Nephron progenitor cell (in vitro differentiated cells): ENCODE measurements at places on chromosomes 5 and 9.

- DNase-seq = no peak
- peak overlapping the region; percentile 56 for H3K27ac ChIP-seq
- H3K36me3 ChIP-seq = peaks cover 8% of the 10 kb centered on the region
- no peaks in the 10 kb centered on the region for H3K27me3 ChIP-seq
Observed at GRCh38 chr9:34256987-34257585, 72.0 kb downstream of the KIF24 start.

- H3K4me3 ChIP-seq = no peak overlapping the region
- H3K27ac ChIP-seq = no peak overlapping the region
- peaks cover 25% of the 10 kb centered on the region for H3K27me3 ChIP-seq
Observed at GRCh38 chr5:73801686-73802085, 175.7 kb downstream of the ARHGEF28 start.

DNA sequence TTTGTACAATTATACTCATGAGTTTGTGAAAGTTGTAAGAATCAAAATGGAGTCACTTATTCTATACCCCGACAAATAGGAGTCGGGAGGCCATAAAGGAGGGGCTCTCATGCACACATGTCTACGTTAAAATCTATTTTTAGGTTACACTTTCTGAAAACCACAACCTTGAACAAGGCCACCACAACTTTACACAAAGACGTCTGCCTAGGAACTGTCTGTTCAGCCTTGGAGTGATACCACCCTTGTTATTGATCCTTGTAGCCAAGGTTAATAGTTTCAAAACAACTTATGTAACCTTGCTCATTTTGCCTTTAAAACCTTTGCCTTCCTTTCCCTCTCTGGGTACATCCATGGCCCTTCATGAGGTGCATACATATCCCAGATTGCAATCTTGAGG lies 4.1 kb upstream of the NDFIP1 start:
- H3K36me3 ChIP-seq = no peaks in the 10 kb centered on the region
- H3K27ac ChIP-seq = no peak overlapping the region
- DNase-seq = no peak
- peaks cover 18% of the 10 kb centered on the region for H3K27me3 ChIP-seq
- no peak overlapping the region for H3K4me3 ChIP-seq

- peaks cover 34% of the 10 kb centered on the region for H3K4me1 ChIP-seq
- no peaks in the 10 kb centered on the region for H3K27me3 ChIP-seq
- peak overlapping the region; percentile 70 for H3K4me3 ChIP-seq
- peak overlapping the region; percentile 95 for H3K27ac ChIP-seq
- DNase-seq = peak; percentile 39
Observed at GRCh38 chr5:74543162-74543995, 97.1 kb downstream of the ENC1 start.

- H3K36me3 ChIP-seq = peaks cover 16% of the 10 kb centered on the region
- H3K27me3 ChIP-seq = no peaks in the 10 kb centered on the region
- DNase-seq = no peak
- H3K27ac ChIP-seq = no peak overlapping the region
- H3K4me3 ChIP-seq = no peak overlapping the region
Observed at GRCh38 chr9:77276799-77277198, 99.5 kb downstream of the VPS13A start.

GRCh38 chr5:94793816-94794198 lies 175.3 kb downstream of the SLF1 start:
- H3K27me3 ChIP-seq = peaks cover 4% of the 10 kb centered on the region
- no peak overlapping the region for H3K27ac ChIP-seq
- no peaks in the 10 kb centered on the region for H3K36me3 ChIP-seq
- no peak for DNase-seq
- H3K4me3 ChIP-seq = no peak overlapping the region
- H3K4me1 ChIP-seq = no peaks in the 10 kb centered on the region

DNA sequence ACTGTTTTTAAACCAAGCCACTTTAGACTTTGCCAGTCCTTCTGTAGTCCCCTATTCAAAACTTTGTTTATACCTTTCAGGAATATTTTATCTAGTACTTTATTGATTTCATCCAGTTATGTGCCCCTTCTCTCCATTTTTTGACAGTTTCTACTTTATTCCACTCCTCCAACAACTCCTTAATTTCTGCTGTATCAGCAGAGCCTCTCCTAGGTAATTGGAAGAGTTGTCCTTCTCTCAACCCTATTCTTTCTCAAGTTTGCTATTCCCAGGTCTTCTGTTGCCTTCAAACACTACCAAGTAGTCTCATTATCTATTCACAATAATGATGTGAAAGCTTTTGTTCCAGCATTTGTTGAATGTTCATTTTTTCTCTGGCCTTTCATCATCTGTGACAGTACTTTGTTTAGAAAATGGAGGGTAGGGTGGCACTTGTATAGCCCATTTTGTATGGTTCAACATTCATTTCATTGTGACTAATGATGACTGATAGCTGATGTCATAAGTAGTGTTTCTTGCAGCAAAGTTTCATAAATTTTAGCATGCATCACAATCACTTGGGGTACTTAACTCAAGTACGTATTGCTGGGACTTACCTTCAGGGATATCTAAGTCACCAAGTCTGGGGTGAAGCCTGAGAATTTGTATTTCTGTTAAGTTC lies 204.4 kb upstream of the DMRT1 start:
- peaks cover 4% of the 10 kb centered on the region for H3K27me3 ChIP-seq
- H3K4me1 ChIP-seq = peaks cover 10% of the 10 kb centered on the region
- H3K4me3 ChIP-seq = no peak overlapping the region
- H3K36me3 ChIP-seq = peaks cover 35% of the 10 kb centered on the region
- H3K27ac ChIP-seq = no peak overlapping the region

- H3K4me3 ChIP-seq = peak overlapping the region; percentile 97
- H3K27ac ChIP-seq = peak overlapping the region; percentile 47
- no peak for DNase-seq
Observed at GRCh38 chr9:112489039-112489546, 2.5 kb downstream of the KIAA1958 start.

DNA sequence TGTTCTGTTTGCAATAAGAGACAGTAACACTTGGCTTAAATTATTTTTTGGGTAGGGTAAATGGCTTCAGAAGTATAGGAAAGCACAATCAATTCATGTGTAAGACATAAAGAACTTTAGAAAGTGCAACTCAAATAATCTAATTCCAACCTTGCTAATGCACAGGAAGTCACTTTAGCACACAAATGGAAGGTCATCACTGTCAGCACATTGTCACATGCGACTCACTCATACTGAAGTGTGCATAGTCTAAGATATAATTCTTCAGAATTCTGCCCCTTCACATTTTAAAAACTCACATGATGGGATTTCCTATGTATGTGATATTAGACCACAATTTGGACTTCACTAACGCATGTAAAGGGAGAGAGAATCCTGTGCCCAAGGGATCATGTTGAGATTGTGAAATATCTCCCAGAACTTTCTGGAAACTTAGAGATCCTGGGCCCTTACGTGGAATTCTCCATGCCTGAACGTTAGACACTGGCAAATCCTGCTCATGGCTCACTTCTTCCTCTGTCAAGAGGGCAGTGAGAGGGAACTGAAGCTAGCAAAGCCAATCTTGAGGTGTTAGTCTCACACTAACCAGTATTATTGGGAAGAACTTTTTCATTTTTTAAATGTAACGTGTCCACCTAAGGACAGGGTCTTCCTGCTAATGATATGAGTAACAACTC lies 403.2 kb upstream of the PTGER4 start:
- no peak for DNase-seq
- H3K27me3 ChIP-seq = no peaks in the 10 kb centered on the region
- H3K27ac ChIP-seq = no peak overlapping the region
- peaks cover 11% of the 10 kb centered on the region for H3K4me1 ChIP-seq
- H3K4me3 ChIP-seq = no peak overlapping the region
- no peaks in the 10 kb centered on the region for H3K36me3 ChIP-seq

DNA sequence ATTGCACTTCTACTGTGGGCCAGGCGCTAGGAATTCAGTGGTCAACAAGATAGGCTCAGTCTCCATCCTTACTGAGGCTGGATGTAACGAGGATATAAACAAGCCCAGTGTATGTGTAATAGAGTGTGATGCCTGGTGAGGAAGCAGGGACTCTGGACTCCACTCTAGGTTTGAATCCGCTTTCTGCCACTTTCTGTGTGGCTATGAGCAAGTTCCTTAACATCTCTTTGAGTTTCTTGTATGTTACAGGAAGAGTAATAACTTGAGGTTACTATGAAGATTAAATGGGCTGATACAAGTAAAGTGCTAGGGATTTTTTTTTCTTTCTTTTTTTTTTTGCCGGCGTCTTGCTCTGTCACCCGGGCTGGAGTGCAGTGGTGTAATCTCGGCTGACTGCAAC lies 12.4 kb downstream of the DOCK2 start:
- no peaks in the 10 kb centered on the region for H3K36me3 ChIP-seq
- H3K27me3 ChIP-seq = peaks cover 17% of the 10 kb centered on the region
- H3K27ac ChIP-seq = no peak overlapping the region
- H3K4me3 ChIP-seq = no peak overlapping the region
- peaks cover 21% of the 10 kb centered on the region for H3K4me1 ChIP-seq
- DNase-seq = no peak

DNA sequence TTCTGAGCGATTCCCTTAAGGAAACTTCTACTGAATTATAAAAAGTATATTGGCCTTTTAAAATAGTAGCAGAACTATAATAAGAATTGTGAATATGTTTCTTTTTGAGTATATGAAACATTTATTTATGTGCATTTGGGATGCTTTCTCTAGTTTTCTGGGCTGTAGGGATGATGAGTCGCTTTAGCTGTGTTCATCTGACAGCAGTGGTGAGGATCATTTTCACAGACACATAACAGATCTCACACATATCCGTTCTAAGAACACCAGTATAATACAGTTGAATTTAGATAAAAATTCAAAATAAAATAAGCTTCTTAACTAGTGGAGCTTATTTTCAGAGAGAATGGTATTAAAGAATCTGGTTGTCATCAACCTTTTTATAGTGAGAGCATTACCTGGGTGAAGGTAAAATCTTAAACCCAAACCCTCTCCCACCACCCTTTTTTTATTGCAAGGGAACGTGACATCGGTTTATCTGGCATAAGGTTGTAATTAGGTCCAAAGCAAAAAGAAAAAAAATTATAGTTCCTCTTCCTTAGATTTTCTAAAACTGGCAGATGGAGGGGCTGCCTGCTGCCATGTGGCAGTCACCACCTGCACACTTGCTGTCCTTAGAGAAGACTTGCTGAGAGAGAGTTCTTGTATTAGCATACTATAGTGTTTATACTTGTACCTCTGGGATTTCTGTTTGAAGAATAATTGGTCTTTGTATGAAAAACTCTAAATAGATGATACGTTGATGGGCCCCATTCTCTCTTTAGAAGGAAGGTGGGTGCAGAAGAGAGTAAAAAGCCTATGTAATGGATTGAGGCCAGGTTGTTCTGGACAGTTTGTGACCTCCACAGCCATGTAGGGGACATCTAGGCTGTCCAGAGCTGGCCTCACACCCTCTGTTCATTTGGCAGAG lies 86.8 kb downstream of the CAMK4 start:
- no peaks in the 10 kb centered on the region for H3K36me3 ChIP-seq
- no peak for DNase-seq
- H3K4me1 ChIP-seq = peaks cover 8% of the 10 kb centered on the region
- H3K27me3 ChIP-seq = no peaks in the 10 kb centered on the region

DNA sequence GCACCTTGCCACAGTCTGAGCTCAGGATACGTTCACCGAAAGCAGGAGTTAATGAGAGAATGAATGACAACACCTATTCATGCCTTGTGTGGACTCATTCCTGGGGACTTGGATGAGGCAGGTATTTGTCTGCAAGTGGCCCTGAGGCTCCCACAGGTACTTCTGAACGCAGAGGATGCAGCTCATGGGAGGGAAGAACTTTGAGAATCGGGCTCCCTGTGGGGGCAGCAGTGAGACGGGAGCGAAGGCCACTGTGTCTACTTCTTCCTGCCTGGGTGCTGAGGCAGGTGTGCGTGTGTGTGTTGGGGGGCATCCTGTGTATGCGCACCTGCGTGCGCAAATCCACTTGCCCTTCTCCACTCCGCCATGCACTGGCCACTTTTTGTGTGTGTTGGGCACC lies 42.2 kb downstream of the PTPN3 start:
- H3K27ac ChIP-seq = no peak overlapping the region
- H3K4me1 ChIP-seq = peaks cover 18% of the 10 kb centered on the region
- DNase-seq = no peak
- H3K27me3 ChIP-seq = peaks cover 8% of the 10 kb centered on the region
- H3K4me3 ChIP-seq = no peak overlapping the region

DNA sequence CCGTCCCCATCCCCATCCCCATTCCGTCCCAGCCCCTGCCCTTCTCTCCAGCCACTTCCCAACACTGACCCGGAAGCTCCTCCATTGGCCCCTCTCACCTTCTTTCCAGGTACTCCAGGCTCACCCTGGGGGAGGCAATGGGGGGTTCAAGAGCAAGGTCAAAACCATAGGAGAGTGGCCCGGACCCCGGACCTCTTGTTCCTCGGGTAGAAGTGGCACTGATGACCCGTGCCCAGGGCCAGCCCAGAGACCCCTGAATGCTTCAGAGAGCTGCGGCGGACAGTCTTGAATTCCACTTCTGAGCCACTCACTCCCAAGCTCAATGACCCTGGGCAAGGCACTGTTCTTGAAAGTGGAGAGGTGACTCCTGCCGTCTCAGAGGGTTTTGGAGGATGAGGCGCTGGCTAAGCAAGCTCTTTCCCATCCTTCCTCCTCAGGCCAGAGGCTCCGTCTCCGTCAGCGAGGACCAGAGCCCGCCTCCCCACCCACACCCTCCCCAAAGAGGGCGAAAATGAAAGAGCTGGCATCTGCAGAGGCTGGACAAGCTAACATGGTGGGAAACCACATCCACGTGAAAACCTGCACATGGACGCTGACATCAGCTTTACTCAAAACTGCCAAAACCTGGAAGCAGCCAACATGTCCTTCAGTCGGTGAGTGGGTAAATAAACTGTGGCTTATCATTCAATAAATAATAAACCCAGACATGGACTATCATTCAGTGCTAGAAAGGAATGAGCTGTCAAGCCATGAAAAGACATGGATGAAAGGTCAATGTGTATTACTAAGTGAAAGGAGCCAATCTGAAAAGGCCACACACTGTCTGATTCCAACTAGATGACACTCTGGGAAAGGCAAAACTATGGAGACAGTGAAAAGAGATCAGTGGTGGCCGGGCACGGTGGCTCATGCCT lies 27.3 kb upstream of the PHYKPL start:
- no peaks in the 10 kb centered on the region for H3K36me3 ChIP-seq
- peaks cover 23% of the 10 kb centered on the region for H3K4me1 ChIP-seq
- H3K4me3 ChIP-seq = no peak overlapping the region
- H3K27me3 ChIP-seq = peaks cover 21% of the 10 kb centered on the region
- no peak overlapping the region for H3K27ac ChIP-seq

DNA sequence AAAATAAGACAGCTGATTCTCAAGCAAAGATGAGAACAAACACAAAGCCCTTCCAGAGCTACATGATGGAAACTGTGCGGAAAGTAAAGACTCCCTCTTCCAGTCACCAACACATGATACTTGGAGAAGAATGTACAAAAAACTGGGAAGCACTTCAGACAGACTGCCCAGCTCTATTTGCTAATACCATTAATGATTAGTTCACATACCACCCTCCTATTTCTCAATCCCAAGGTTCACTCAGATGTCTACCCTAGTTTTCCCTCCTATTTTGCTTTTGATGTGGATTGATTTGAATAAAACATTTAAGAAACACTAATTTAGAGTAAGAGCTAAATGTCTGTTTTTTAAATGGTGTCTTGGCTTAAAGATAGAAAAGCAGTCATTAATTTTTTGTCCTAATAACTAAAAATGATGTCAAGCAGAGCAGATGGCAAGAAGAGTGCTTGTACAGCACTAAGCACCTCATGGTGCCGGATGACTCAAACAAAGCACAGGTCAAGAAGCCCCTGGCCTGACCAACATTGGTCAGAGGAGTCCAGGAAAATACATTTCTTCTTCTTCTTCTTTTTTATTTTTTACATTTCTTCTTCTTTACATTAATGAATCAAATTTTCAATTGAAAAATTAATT lies 639.4 kb downstream of the PDE4D start:
- DNase-seq = no peak
- H3K4me1 ChIP-seq = peaks cover 19% of the 10 kb centered on the region
- peaks cover 12% of the 10 kb centered on the region for H3K36me3 ChIP-seq

- DNase-seq = no peak
- H3K27me3 ChIP-seq = peaks cover 4% of the 10 kb centered on the region
- no peak overlapping the region for H3K27ac ChIP-seq
- no peak overlapping the region for H3K4me3 ChIP-seq
- no peaks in the 10 kb centered on the region for H3K4me1 ChIP-seq
Observed at GRCh38 chr5:171221916-171222315, 87.1 kb upstream of the TLX3 start.
